ENCODE measurements at places on chromosomes 5 and 9. TPM values are rescaled to one million over a fixed set of nuclear protein-coding genes. Genes with fewer than 3 reads are reported as not detected.
A peak's percentile ranks its signal among the peaks of the same experiment; 100 is the strongest.

PCDHA13 gene
- total RNA-seq, result 0.08 TPM

ASPN gene
- 65.8 TPM for total RNA-seq

GRCh38 chr5:15610216-15610615 lies 110.2 kb downstream of the FBXL7 start:
- DNase-seq, result no peak

DNA sequence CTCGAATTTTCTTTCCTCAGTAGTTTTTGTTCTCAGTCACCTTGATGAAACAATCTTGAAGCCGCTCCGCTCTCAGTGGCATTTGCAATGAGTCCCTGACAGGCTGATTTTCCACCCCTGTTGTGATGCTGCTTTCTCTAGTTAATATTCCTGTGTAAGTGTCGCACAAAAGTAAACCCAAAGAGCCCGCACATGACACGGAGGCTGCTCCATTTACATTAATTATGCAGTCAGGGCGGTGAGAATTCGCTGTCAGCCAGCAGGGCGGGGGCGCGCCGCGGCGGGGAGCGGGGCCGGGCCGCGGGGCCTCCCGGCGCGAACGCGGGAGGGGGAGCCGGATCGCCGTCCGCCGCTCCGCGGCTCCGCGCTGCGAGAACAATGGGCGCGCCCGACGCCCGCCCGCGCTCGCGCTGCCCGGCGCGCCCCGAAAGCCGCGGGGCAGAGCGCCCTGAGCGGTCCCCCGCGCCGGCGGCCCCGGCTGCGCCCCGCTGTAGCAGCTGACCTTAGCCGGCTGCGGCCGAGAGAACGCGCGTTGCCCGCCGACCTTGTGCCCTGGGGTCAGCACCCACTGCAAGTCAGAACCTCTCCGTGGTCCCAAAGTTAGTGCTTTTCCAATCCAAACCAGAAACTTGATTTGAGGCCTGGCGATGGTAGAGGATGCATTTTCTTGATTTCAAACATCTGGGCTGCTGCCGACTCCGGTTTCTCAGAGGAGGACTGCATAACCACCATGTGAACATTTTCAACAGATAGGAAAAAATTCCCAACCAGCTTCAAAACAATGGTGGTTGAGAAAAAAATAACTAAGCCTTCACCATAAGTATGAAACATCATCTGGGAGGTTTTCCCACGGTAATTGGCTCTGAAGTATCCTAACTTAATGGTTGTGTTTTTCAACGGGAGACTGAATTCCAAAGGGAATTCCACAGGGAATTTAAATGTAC lies 142.6 kb downstream of the PBX3 start:
- DNase-seq, result peak; percentile 84

SAXO1 gene
- total RNA-seq, result 0.18 TPM

DNA sequence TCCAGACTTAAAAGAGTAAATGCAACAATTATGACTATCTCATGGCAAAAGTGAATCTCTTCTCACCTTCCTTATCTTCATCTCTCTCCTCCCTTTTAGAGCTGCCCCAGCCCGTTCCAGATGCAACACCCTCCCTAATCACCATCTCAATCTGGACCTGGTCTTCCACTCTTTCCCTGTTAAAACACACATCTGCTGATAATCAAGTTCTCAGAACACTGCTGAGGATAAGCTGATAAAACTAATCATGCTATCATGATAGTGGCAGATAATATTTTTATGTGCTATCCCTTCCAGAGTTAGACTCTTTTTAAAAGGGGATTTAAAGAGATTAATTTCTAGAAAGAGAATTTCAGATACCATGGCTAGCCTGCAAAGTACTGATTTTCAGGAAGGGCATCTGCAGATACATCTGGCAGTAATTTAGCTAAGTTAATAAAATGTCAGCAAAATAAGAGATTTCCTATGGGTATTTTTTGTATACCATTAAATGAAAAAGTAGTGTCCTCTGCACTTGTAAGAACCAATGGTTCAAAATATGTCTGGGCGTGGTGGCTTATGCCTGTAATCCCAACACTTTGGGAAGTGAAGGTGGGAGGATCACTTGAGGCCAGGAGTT lies 17.2 kb downstream of the SGTB start:
- no peak for DNase-seq

DNA sequence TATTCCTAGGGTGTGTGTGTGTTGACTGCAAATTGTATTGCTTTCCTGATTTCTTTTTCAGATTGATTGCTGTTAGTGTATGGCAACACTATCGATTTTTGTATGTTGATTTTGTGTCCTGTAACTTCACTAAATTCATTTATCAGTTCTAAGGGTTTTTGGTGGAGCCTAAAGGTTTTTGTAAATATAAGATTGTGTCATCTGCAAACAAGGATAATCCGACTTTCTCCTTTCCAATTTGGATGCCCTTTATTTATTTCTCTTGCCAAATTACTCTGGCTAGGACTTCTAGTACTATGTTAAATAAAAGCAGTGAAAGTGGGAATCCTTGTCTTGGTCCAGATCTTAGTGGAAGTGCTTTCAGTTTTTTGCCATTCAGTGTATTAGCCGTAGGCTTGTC lies 340.9 kb upstream of the KLF4 start:
- no peak for DNase-seq

GOLM1 gene
- 72.0 TPM for total RNA-seq

ZNF454 gene
- 0.18 TPM for total RNA-seq

PLPPR1 gene
- not detected for total RNA-seq

DNA sequence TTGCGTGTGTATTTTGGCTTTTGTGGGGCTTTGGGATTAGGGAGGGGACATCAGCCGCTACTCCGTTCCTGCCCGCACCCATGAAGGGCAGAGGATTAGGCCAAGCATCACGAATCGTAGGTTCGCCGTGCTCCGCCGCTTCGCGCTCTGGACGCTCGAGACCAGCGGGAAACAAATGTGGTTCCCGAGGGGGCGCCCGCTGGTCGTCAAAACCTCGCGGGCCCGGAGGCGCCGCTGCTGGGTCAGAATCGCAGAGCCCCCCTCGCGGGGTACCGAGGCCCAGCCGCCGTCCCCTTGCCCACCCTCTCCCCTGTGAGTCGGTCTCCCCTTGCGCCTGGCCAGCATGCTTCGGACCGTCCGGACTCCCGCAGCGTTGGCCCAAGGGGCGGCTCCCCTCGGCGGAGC lies 2.3 kb upstream of the PAX5 start:
- no peak for DNase-seq
